Substantia nigra (tissue), 51 donors: ENCODE measurements at places on chromosomes 1 and 21.

DNA sequence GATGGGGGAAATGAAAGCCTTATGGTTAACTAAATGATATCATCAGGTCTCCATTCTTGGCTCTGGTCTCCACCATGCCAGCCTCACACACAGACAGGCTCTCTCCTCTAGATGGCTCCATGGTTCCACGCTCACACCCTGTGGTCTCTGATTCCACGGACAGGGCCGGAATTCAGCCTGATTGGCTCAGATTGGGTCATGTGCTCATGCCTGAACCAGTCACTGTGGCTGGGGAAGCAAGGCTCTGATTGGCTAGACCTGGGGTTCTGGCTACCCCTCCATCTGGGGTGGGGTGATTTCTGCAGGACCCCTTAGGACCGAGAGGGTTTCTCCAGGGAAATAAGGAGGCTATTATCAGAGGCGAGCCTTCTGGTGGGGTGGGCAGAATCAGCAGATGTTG lies 277.0 kb downstream of the PTPRU start:
- peak; percentile 14 for DNase-seq

DNA sequence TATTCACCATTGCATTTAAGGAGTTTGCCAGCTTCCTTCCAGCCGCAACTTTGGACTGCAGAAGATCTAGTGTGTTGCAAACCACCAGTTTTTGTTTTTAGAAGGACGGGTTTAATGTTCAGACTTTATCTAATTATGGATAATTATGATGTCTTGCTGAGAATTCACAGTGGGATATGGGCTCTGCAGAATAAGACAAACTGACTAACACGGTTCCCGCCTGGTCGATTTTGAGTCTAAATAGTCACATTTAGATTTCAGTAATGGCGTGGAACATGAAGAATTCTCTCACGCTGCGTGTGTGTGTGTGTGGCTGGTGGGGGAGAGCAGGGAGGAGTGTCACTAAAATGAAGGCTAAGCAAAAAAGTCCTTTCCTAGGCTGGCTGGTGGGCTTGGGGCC lies 48.5 kb upstream of the DMRTB1 start:
- DNase-seq: no peak

GRCh38 chr1:171595324-171595723 lies 26.7 kb upstream of the MYOCOS start:
- no peak for DNase-seq

DNA sequence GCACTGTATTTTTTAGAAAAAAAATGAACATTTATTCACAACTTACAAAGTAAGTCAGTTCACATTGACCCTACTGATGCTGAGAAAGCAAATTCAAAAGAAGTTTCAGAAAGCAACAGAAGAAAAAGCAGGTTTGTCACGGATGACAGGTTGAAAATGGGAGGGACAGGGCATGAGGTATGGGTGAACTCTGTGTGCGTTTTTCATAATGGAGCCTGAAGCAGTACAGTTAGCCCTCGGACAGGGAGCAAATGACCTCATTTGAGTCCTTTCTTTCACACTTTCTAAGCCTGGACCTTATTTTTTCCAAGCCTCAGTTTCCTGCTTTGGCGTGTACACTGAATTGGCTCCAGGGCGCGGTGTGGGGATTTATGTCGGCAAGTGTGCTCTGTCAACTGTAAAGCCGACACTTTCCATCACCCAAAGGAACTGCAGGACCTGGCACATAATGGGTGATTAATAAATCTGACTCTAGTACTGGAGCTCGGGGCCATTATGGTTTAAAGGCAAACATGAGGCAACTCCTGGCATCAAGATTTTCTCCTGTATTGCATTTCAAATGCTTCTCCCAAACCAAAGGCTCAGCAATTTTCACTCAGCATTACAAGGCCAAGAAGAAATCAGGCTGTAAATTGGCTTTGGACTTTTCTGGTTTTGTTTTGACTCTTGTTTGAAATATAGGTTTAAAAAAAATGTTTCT lies 345.5 kb upstream of the DUSP10 start:
- DNase-seq: no peak

GRCh38 chr1:66521721-66522365 lies 12.1 kb upstream of the SGIP1 start:
- DNase-seq: no peak
